Fibroblast of gingiva (primary cell): ENCODE measurements at places on chromosomes 2 and 18.
A peak's percentile ranks its signal among the peaks of the same experiment; 100 is the strongest.

DNA sequence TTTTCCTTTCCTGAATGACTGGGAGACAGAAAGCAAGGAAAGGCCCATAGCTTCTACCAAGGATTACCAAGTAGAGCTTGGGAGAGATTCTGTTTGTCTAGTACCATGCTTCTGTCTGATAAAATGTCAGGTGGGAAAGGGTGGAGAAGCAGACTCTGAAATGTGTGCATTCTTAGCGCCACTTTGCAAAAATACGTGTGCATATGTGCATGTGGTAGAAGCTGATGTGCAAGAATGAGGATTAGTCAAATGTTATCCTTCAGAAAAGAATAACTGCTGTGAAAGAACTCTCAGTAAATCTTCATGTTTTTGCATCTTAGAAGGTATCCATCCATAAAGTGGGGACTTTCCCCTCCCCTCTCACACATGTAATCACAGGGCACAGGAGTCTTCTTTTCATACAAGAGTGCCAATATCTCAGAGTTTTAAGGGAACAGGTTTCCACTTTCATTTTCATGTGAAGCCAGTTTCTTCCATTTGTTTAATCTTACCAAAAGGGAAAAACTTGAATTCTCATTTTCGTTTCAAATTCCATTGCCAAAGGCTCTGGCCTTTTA is 15.4 kb upstream of the DGKD start:
- DNase-seq, result no peak

- no peak for DNase-seq
Measured at GRCh38 chr18:42107691-42108450, 152.8 kb downstream of the PIK3C3 start.

GRCh38 chr2:20514596-20515269 is 67.9 kb downstream of the RHOB start:
- peak; percentile 82 for DNase-seq

GRCh38 chr18:44893966-44894365 is 213.3 kb downstream of the SETBP1 start:
- no peak for DNase-seq

DNA sequence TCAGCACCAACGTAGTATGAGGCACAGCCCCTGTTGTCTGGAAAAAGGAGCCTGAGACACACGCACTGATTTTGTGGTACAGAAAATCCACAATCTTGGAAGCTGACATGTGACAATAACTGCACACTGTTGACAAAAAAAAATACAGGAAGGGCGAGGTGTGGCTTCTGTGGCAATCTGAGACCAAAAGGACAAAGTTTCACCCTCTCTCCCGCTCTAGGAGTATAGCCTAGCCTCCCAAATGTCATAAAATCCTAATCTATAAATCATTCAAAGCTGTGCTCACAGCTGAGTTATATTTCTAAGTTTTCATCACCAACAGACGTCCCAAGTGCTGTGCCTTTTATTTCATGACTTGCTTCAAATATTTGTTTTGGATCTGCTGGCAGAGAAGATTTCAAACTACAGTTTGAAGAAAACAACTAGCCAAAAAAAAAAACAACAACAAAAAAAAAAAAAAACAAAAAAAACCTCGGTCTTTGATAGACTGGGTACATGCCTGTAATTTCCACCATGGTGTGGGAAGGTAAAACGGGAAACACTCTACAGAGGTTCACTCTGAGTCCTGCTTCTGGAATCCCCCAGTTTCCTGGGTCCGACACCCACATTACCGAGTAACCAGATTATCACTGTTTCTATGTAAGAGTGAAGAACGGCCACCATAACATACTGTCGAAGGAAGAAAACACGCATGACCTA is 61.0 kb downstream of the C2orf76 start:
- no peak for DNase-seq

GRCh38 chr2:74199275-74199701 is 873 bp downstream of the MTHFD2 start:
- DNase-seq, result no peak

- no peak for DNase-seq
Measured at GRCh38 chr2:213559053-213559452, 274.8 kb downstream of the SPAG16 start.

- no peak for DNase-seq
Measured at GRCh38 chr2:235206980-235207579, 255.3 kb downstream of the SH3BP4 start.

DNA sequence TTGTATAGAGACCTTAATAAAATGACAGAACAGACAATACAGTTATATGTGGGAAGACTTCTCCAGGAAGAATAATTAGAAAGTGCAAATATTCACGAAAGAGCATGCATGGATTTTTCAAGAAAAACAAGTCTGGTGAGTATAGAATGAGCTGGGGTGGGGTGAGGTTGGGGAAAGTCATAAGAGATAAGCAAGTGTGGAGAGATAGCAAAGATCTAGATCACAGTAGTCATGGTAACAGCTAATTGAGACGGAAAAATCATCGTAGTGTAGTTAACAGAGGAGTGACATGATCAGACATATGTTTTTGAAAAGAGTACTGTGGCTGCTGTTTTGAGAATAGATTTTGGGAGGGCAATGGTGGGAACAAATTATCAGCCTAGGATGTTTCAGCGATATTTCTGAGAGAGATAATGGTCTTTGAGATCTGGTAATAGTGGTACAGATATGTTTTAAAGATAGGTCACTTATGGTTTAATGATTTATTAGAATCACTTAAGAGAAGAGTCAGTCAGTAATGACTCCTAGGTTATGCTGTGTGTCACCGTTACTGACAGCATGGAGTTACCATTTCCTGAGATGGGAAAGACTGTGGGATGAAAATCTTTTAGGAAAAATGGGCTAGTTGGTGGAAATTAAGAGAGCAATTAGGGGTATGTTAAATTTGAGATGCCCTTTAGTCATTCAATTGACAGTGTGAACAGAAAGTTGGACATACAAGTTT is 248.5 kb upstream of the SLC8A1 start:
- no peak for DNase-seq

- DNase-seq, result no peak
Measured at GRCh38 chr18:78726326-78727056, 253.1 kb upstream of the SALL3 start.

DNA sequence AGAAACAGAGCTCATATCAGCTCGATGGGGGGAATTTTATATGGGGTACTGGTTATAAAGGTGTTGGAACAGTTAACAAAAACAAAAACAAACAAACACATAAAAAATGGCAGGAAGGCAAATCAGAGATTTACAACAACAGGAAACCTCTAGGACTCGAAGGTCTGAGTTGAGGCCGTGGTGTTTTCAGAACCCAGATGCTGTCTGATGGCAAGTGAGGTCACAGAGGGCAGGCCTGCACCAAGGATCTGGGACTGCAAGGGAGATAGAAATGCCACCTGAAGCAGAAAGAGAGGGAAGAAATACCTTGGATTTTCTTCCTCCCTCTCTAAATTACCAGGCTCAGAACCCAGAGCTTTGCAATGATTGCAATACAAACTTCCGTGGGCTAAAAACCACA is 429.5 kb downstream of the ZNF521 start:
- DNase-seq, result no peak

DNA sequence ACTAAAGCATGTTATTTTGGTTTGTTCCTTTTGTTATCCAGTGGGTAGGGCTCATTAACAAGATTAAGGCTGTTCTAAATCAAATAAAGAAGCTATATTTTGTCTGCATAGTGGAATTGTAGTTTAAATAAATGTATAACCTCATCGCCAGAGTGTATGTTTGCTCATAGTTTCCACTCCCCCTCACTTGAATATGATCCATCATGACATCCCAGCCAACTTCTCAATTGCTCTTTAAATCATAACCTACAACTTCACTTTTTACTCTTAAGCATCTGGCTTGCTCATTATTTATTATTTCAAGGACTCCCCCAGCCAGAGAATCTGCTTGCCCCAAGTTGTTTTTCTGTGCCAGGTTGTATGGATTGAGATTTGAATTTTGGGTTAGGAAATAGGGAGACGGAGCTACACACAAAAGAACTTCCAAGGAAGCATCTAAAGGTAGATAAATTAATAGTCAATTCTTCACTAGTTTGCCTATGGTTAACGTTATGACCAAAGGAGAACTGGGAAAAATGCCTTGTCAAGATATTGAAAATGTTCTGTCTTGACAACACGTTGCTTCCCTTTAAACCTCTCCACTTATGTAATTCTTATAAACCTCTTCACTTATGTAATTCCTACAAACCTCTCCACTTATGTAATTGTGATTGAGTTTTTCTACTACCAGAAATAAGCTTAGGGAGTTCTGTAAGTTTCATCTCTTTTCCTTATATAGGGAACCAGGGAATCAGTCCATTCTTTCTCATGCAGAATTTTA is 55.4 kb upstream of the UPP2 start:
- no peak for DNase-seq

DNA sequence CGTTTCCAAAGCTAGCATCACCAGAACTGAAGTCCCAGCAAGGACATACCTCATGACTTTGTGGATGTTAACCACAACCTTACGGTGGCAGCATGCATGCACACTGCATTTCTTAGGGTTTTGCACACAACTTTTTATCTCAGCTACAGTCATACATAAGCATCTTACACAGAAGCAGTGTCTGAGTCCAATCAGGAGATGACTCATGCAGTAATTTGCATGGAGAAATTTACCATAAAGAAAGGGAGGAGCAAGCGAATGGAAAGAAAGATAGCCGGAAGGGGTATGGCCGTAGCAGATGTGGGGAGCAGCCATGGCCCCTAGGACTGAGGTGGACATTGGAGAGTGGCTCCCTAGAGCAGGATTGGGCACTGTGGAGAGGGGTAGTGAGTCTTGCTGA is 522.5 kb downstream of the GALR1 start:
- DNase-seq, result no peak

- DNase-seq, result no peak
Measured at GRCh38 chr2:7703048-7703447, 785.8 kb downstream of the RNF144A start.

DNA sequence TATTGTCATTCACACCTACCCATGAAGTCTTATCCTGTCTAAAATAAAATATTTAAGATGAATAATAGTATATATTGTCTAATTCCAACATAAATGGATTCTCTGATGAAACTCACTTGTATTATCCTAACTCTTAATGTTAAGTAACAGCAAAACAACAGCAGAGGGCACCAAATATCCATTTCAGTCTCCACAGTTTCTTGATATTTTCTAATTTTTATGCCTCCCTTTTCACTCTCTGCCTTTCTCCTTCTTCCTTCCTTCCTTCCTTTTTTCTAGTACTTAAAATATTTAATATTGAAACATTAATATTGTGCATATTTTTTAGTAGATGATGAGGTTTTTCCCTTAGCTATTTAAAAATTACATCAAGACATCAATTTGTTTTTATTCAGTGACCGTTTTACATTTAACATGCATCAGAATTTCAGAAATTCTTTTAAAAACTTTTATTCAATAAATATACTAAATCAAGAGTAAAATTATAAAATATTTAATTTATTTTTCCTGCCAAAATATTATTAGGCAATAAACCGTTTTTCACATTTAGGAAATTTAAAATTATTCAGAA is 97.6 kb downstream of the WDR7 start:
- DNase-seq, result peak; percentile 34
